CD4-positive, alpha-beta T cell (primary cell): ENCODE measurements at places on chromosomes 16 and 17.

GRCh38 chr17:69692171-69692570, 277.7 kb downstream of the MAP2K6 start:
- DNase-seq, result no peak

DNA sequence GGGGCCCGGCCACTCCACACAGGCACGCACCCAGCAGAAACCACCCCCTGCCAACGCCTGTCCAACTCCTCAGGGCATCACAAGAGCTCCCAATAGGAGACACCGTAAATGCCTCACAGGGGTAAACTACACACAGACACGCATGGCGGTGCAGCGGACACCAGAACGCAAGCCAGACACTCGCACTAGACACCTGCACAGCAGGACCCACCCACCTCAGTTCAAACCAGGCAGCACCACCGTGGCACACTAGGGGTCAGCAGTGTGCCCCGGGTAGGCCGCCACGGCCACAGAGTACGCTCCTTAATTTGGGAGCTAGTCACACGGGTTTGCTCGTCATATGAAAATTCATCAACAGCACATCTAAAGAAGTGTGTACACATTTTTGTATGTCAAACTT, 3.4 kb downstream of the SLC38A10 start:
- DNase-seq, result peak; percentile 58

DNA sequence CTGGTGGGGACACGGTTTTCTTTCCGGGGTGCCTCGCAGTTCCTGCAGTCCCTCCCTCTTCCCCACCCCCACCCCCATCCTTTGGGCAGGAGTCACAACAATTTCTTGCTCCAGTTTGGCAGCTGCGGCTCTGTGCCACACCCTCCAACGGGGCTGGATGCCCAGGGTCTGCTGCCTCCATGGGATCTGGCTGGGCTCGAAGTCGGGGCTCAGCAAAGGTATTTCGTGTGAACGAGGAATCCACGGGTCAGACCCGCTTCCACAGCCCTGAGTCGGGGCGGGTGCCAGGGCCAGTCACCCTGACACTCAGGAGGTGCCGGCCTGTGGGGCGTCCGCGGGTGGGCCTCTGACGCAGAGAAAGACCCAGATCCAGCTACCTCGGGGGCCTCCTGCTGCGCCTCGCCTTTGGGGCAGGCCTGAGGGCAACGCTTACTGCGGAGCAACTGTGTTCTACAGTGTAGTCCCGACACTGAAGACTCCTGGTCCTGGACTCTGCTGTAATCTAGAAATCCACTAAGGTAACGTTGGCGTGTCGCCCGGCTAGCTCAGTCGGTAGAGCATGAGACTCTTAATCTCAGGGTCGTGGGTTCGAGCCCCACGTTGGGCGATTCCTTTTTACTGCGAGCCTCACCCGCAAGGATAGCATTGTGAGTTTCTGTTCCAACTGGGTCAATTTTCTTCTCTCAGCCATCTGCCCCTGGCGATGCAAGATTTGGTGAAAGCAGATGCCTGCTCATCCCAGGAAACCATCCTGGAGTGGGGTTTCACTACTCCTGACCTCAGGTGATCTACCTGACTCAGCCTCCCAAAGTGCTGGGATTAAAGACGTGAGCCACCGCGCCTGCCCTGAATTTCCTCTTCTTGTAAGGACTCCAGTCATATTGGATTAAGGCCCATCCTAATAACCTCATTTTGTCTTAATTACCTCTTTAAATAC, 12.6 kb upstream of the OR1F1 start:
- DNase-seq, result no peak

GRCh38 chr16:30525844-30526136, 576 bp downstream of the ZNF768 start:
- DNase-seq, result no peak

- DNase-seq, result no peak
These were observed 145.3 kb upstream of the LHX1 start for GRCh38 chr17:36791942-36792475.

DNA sequence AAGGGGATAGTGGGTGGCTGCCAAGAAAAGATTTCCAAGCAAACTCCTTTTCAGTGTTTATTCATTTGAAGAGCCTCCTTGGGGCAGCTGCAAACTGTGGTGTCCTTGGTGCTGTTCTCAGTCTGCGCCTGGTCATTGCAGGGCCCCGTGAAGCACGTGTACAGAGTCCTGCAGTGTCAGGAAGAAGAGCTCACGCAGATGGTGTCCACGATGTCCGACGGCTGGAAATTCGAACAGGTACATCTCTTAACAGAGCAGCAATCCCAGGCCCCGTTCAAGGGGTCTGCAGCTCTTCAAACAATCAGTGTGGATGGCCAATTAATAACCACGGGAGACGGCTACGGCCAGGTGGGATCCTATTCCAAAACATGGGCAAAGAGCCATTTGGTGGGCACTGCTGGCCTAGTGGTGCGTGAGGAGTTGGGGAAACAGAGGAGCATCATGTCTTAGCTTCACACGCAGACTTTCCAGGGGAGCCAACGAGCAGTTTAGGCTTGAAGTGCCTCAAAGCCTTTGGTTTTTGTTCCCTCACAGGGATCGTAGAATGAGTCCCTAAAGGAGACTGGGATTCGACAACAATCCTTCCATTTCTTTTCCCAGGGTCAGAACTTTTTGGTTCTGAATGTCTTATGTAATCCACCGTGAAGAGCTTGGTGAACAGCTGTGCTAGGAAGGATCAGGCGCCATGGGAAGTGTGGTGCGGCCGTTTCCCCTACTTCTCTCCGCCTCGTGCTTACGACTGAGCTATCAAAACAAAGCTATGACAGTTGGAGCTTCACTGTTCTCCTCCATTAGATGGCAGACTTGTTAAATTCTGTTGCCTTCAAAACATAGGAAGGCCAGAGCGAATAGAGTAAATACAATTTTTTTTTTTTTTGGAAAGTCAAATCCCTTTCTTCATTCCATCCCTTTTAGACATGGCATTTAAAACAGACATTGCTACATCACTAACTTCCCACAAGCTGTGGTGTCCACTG, 12.6 kb downstream of the KCTD2 start:
- no peak for DNase-seq

DNA sequence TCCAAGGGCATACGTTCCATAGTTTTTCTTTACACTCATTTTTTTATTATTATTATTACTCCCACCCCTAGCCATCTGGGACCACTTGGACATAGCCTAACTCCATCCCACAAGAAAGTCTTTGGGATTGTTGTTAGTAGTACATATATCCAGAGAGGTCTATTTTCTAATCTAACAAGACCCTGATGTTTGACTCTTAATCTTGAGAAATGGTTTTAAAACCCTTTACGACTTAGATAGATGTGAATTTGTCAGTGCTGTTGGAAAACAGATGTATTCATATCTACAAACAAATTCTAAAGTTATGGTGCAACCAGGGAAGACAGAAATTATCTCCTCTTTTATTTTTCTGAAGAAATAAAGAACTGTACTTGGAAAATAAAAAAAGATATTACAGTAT, 197.8 kb downstream of the CDH11 start:
- no peak for DNase-seq

GRCh38 chr16:6541267-6541666, 791.4 kb upstream of the RBFOX1 start:
- DNase-seq, result no peak

DNA sequence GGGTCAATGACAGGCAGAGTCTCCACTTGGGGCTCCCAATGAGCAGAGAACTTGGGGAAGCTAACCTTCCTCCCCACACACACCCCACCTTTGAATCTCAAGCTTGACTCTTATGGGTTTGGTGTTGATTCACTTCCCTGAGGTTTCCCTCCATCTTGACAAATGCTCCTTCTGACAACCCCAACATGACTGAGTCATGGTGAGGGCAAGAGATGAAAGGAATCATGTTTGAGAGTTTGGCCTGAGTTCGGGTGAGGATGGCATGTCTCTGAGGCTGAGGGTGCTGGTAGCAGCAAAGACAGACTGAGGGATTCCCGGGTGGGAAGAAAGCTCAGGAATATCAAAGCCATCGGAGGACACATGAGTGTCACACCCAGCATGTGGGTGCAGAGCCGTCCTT, 18.7 kb downstream of the KRT9 start:
- no peak for DNase-seq

DNA sequence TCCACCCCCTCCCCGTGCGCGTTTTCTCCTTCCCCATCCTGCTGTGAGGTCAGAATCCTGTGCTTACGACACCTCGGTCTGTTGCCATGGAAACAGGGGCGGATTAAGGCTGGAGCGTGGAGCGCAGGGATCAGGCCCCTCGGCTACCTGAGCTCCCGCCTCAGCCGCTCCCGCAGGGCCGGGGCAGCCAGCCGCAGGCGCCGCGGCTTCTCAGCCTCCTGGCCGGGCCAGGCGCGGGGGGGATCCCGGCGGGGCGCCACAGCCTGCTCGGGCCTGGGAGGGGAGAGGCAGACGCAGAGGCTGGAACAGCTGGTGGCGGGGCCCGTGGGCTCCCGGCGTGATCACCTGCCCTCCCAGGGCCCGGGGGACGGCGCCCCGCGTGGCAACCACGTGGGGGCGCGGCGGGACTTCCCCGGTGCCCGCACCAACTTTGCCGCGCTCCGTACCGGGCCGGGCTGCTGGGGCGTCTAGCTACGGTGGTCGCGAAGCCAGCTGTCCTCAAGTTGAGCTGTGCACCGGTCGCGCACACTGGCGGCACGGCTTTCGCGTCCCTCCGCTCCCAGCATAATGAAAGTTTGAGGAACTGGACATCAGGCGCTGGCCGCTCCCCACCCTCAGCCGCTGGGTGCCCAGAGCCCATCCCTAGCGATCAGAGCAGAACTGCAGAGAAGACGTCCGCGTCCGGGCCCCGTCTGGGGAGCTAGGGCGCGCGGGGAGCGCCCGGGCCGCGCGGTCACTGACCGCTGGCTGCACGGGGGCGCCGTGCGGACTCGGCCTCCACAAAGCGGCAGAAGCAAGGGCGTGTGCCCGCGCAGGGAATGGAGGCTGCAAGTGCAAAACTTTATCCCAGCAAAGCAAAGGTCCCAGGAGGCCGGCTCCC, 1.2 kb downstream of the RTN4RL1 start:
- peak; percentile 65 for DNase-seq

GRCh38 chr16:75445298-75445697, 12.0 kb upstream of the CFDP1 start:
- DNase-seq, result no peak

GRCh38 chr17:40303708-40304551, 5.0 kb upstream of the RARA start:
- DNase-seq, result no peak

GRCh38 chr17:32483451-32484019, 3.3 kb upstream of the CDK5R1 start:
- no peak for DNase-seq

- no peak for DNase-seq
These were observed 9.2 kb upstream of the TVP23A start for GRCh38 chr16:10827691-10828341.

- DNase-seq, result no peak
These were observed 24.8 kb downstream of the HS3ST3A1 start for GRCh38 chr17:13576661-13577526.

- DNase-seq, result no peak
These were observed 29.2 kb upstream of the LITAF start for GRCh38 chr16:11615748-11616447.

DNA sequence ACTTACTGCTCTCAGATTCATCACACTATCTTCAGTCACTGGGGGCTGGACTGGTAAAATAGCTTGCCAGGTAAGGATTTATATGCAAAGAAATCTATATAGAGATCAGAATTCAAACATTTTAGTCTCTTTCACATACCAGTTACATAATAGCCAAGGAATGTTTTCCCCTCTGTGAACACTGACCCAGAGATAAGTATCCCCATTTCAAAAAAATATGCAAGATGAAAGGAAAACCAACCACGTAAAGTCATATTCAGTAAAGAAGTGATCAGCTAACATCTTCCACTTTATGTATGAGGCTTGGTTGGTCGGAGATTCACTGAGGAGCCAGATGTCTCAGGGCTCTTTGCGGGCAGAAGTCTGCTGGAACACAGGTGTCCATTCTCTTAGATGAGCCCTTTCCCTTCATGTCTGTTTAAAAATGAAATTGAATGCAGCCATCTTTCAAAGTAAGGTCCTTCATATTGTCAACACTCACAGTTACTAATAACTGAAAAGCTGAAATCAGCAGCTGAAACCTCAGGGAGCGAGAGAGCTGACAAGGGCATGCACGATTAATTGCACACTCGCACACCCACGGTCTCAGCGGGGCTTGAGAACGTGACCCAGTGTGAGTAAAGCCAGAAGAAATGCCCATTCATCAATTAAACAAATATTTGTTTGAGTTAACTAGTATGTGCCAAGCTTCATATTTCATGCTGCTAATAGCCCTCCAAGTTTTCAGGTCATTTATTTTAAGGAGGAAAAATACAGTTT, 161.2 kb downstream of the MRTFB start:
- DNase-seq, result no peak
